ENCODE measurements at places on chromosomes 5 and 9.
A peak's percentile ranks its signal among the peaks of the same experiment; 100 is the strongest.

GRCh38 chr5:77758141-77758938 lies 17.8 kb downstream of the TBCA start:
- no peak for DNase-seq

- DNase-seq, result peak; percentile 18
Observed at GRCh38 chr5:29208024-29208423, 1985.5 kb upstream of the CDH6 start.

DNA sequence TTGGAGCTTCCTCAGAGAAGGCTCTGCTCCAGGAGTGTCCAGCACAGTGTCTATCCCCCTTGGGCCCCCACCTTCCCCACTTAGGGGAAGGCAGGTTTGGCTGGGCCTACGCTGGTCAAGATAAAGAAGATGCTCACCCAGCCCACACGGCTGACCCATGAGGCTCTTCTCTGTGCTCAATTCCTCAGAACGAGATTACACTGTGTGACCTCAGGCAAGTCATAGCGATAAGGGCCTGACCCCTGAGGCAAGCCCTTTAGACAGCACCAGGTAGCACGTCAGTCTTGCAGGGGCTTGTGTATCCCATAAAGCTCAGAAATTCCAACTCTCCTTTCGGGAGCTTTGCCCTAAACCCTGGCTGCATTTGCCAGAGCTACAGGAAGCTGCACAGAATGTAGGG lies 32.6 kb downstream of the CORO2A start:
- DNase-seq, result no peak

DNA sequence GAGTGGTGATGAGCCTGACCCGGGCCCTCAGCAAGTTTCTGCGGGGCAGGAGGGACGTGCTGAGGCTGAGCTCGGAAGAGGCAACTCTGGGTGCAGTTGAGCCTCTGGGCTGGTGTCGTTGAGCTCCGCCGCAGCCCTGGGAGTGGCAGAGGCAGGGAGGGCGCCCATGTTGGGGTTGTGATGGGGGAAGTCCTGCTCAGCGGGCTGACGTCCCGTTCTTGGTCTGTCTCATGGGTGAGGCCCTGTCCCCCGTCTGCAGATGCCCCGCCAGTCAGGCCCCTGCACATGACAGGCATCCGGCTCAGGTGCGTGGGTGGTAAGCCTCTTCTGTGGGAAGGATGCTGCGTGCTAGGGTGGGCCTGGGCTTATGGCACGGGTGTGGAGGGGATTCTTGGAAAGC lies 64.3 kb downstream of the RXRA start:
- DNase-seq, result no peak

DNA sequence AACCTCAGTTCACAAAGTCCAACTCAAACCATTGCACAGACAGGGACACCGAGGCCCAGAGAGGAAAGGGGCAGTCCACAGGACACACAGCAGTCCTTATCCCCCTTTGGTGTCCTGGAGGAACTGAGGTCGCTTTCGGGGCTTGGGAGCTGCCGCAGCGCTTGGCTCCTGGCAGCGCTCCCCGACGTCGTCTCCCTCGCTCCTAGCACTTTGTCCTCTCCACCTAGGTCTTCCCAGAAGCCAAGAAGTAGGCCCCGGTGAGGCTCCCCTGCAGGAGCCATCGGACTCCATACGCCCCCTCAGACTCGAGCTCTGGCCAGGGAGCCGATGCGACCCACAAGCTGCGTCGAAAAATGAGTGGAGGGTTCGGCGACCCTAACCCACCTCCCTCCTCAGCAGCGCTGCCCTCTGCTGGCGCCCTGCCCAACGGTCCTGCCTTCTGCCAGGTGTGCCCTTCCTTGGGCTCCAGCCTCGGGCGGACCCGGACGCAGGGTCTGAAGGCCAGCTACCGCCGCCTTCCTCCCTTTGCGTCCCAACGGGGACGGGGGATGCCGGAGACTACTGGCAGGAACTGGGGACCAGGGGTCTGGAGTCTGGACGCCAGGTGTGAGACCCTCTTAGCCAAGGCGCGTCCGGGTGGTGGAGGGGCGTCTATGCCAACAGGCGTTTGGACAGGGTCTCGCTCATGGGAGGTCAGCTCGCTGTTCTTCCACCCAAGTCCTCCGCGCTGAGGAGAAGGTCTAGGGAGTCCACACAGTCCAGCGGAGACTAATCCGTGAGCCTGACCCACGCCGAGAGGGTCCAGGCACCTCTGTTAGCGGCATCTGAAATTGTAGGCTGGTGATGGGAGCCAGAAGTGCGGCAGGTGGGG lies 2.1 kb upstream of the PRDM12 start:
- no peak for DNase-seq

DNA sequence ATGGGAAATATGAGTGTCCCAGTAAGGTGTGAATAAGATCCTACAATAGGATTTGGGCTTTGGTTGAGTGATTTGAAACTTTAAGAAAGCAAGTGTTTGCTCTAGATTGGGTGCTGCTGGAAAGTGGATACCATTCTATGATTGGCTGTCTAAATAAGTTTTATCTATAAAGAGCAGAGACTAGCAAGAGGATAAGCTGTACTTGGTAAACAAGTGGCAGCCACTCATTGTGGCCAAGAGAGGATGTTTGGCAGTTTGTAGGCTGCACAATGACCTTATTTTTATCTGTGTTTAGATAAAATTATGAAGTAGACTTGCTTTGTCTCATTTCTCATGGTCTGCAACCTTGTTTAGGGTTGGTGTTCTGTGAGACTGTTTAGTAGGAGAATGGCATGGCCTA lies 341.6 kb upstream of the PIK3R1 start:
- no peak for DNase-seq

DNA sequence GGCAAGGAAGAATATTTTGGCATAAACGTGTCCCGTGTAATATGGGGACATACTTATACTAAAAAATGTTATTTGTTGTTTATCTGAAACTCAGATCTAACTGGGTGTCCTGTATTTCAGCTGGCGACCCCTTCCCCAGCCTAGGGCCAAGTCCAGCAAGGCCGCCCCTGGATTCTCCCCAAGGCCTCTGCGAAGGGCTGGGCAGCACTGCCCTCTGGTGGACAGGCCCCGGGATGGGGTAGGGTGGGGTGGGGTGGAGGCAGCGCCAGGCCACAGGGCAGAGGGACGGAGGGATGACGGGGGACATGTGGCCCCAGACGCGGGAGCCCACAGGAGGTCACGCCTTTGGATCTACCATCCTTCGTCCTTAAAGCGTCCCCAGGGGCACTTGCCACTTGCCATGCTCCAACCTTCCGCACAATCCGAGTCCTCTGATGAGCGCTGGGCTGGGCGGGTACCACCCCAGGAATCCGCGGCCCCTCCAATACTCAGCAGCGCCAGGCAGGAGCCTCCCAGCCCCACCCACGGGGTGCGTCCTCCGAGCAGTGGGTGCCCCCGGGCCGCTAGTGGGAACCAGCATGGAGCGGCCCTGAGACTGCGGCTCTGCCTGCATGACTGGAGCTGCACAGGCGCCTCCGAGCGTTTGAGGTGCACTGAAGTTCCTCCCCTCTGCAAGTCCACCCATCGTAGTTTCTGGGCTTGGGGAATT lies 7.1 kb upstream of the AGPAT2 start:
- peak; percentile 46 for DNase-seq

DNA sequence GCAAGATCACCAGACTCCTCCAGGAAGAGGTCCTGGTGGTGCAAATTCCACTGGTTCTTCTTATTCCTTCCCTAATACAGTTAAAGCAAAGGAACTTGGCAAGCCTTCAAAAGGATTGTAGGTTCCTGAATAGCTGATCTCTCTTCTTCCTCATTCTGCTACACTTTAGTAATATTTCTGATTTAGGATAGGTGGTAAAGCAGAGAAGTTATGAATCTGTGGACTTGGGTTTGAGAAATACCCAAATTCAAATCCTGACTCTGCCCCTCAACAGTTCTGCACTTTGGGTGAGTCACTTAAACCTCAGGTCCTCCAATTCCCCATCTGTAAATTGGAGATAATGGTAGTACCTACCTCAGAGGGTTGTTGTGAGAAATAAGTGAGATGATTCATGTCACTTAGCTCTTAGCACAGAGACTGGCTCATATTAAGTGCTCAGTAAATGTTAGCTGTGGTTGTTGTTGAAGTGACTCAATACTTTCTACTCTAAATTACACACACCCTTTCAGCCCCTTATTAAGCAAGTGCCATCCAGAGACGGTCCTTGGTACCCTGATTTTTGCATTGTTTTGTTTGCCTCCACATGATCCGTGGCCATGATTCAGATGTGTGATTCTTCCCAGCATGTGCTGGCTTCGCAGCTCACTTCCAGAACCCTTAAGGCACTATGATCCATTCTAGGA lies 5.2 kb downstream of the SH3RF2 start:
- DNase-seq, result peak; percentile 93

GRCh38 chr9:79286992-79287707 lies 284.6 kb upstream of the TLE4 start:
- no peak for DNase-seq

GRCh38 chr5:158897444-158898160 lies 202.1 kb downstream of the EBF1 start:
- DNase-seq, result no peak

GRCh38 chr5:110256298-110256697 lies 470.2 kb downstream of the TMEM232 start:
- no peak for DNase-seq

DNA sequence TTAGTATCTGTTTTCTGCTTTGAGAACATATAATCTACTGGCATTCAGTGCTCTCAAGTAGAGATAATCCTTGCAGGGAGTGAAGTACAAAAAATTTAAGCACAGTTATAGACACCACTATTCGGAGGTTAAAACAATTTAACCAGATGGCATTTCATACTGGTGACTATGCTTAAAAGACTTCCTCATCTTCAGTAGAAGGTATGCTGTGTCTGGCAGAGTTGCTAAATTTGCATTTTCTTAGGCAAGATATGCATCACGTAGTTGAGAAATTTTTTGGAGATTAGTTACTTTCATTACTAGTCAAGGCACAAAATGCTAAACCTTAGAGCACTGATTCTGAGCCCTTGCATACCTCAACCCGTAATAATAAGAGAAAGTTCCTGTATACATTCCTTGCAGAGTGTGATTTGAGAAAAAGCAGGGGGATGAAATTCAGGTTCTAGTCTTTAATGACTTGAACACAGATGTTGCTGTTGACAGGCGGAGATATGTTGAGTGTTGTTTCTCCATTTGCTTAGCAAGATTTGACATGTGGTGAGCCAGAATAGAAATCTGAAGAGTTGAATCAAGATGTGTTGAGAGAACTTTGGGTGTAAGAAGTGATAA lies 70.8 kb upstream of the STARD4 start:
- peak; percentile 74 for DNase-seq

GRCh38 chr5:132437604-132438266 lies 52.8 kb downstream of the IRF1 start:
- peak; percentile 55 for DNase-seq

DNA sequence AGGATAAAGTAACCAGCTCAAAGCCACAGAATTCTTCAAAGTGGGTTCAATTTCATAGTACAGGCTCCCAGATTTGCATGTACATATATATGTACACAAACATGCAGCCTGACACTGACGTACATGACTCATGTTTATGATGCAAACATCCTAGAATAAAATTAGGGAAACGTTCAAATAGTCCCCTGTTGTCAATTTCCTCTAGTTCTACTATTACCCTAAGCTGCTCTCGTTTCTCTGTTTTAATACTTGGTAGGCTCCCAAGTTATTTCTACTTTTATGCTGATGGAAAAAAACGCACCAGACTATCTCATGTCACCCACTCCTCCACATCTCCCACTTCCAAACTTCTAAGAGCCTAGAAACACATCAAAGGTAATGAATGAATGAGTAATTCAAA lies 229.7 kb downstream of the EPB41L4A start:
- no peak for DNase-seq

DNA sequence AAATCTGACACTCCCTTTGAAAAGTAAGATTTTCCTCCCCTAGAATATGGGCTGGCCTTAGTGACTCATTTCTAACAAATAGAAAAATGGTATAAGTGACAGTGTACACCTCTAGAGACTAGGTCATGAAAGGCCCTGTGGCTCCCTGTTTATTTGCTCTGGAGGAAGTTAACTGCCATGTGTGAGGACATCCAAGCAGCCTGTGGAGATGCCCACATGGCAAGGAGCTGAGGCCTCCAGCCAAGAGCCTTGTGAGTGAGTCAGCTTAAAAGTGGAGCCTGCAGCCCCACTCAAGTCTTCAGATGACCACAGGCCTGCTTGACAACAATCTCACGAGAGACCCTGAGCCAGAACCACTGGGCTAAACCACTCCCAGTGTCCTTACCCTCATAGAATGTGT lies 128.1 kb upstream of the LHFPL2 start:
- no peak for DNase-seq

DNA sequence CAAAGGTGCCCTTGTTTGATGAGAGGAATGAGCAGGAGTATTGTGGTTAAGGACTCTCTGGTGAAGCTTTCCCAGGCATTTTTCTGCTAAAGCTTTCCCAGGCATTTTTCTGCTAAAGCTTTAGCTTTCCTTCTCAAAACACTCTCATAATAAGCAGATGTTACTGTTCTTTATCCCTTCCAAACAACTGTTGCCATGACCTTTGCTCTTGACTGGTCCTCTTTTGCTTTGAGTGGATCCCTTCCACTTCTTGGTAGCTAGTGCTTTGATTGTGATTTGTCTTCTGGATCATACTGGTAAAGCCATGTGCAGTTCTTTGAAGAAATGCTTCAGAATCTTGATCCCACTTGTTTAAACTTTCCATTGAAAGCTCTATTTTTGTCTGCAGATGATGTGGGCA lies 85.8 kb downstream of the GPBP1 start:
- no peak for DNase-seq

GRCh38 chr9:38006163-38006562 lies 62.9 kb downstream of the SHB start:
- DNase-seq, result peak; percentile 84

- DNase-seq, result no peak
Observed at GRCh38 chr5:15587916-15588315, 87.9 kb downstream of the FBXL7 start.

- peak; percentile 86 for DNase-seq
Observed at GRCh38 chr5:107474716-107475489, 195.8 kb downstream of the EFNA5 start.

GRCh38 chr9:89822996-89823395 lies 218.2 kb downstream of the GADD45G start:
- DNase-seq, result no peak

DNA sequence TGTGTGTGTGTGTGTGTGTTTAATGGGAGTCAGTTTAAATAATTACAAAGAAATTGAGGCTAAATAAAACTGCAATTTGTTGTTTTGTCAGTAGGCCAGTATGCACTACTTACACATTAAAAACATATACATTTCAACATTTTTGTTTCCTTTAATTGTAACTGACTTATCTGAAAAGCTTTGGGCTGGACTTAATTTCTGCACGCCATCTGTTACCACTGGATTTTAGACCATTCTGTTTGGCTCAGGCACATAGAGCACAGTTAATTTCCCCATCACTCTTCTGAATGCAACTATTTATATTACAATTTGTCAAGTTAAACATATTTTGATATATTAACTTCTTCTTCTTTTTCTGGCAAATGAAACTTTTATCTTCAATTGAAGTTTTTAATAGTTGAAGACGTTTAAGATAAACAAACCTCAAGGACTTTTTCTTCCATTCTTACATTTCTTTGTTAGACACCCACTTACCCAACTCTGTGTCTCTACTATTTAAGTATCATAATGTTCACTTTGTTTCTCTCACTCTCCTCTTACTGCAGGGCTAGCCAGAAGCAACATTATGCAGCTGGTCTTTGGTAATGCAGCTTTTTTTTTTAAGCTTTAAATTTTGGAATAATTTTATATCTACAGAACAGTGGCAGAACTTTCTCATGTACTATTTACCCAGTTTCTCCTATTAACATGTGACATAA lies 253.4 kb upstream of the ANKH start:
- no peak for DNase-seq
